ENCODE measurements at places on chromosomes 6 and 20.

- DNase-seq = no peak
Measured at GRCh38 chr6:89731924-89732567, 87.5 kb downstream of the MDN1 start.

DNA sequence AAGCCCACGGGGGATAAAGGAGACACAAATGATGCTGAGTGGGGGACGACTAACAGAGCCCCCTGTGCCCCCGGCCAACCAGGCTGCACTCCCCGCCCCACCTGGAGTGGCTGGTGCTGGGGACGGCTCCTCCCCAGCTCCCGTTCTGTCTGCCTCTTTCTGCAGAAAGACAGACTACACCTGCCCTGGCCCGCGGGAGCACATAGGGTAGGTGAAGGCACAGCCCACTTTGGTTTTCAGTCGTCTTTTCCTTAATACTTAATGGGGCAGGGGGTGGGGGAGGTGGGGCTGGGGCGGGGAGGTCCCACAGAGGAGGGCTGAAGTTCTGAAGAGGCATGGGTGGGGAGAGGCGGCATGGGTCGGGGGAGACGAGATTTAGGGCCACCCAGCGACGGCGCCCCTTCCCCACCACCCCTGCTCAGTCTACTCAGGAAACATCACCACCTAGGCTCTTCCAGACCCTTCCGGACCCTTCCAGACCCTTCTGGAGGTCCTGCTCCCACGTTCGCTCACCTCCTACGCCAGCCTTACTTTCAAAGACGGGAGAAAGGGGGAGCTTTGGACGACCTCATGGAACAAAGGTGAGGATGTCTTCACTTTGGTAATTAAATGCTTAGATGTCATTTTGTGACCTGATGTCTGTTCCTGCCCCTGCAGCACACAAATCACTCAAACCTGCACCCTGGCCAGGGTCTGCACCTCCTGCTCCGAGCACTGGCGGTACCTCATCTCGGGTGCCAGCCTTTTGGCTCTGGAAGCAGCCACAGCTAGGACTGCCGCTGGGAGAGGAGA lies 21.2 kb upstream of the FRMD1 start:
- no peak for DNase-seq

- DNase-seq = no peak
Measured at GRCh38 chr6:40901322-40902055, 137.5 kb downstream of the UNC5CL start.

DNA sequence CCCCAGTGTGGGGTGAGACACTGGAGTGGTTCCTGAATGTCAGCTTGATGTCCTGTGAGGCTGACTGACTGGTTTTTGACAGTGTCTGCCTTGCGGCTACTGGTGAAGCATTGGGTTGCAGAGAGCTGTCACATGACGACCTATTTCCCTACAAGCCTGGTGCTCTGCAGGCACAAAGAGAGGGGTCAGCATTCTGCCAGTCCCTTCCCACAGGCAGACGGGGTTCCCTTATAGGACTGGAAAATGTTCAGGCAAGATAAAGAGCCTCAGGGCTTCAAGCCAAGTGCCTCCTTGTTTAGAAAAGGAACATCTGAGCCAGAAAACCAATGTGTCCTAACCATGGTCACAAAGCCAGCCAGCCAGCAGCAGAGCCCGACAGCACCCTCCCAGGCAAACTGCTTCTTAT lies 11.0 kb downstream of the LY86 start:
- no peak for DNase-seq

GRCh38 chr6:36758516-36759147 lies 61.0 kb downstream of the RAB44 start:
- DNase-seq = no peak

GRCh38 chr20:43460830-43461200 lies 3.1 kb downstream of the SRSF6 start:
- no peak for DNase-seq

DNA sequence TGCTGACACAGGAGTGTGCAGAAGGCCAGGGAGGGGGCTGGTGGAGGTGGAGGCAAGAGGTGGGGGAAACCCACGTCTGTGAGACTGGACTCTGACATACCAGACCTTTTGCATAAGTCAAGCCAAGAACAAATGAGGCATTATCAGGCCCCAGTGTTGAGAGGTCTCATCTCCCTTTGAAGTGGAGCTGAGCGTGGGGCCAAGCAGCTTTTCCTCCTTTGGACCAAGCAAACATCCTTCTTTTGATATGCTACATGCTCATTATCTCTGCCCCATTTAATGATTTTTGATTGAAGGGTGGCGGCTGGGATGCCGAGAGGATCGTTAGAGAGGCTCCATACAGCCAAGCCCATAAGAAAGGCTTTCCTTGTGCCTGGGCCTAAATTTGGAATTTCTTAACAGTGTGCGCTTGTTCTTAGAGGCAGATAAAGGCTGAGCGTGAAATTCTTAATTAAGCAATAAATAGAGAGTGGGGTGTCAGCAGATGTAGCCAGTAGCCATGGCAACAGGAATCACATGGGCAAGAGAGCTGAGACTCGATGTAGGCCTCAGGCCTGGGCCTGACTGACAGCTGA lies 244.5 kb downstream of the PKHD1 start:
- no peak for DNase-seq

DNA sequence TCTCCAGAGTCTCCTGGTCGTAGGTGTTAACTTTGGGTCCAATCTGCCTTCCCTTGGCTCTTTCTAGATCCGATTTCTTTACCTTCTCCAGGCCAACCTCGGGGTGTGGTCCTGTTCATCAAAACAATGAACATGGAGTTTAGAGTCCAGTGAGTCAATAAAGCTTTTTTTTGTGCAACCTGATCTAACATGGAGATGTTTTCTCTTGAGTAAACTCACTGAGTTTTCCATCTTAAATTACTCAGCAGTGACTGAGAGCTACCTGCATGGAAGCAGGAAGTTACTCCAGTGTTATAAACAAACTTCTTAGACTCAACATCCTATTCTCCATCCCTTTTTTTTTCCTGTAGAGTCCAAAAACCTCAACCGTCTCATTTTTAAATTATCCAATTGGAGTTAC lies 14.9 kb upstream of the SLC22A1 start:
- no peak for DNase-seq

GRCh38 chr6:99689916-99690685 lies 83.5 kb downstream of the PRDM13 start:
- no peak for DNase-seq

DNA sequence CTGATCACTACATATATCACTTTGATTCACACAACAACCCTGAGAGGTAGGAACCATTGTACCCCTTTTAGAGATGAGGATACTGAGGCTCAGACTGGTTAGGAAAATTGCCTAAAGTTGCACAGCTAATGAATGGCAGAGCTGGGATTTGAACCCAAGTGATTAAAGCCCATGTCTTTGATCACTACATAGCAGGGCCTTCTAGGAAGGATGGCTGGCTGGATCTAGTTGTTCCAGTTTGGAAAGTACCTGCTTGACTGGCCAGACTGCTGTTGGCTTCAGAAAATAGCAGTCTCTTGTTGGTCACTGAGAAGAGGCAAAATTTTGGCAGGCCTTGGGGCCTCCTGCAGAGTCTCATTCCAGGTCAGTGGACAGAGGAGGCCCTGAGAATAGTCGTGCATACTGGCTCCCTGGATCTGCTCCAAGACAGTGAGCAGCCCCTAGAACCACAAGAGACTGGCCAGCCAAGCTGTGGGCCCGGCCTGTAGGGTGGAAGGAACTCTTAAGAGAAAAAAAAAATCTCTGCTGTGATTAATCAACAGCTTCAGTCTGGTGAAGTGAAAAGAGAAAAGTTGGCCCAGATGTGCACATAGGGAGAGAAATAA lies 17.5 kb downstream of the PPARD start:
- DNase-seq = peak; percentile 3

DNA sequence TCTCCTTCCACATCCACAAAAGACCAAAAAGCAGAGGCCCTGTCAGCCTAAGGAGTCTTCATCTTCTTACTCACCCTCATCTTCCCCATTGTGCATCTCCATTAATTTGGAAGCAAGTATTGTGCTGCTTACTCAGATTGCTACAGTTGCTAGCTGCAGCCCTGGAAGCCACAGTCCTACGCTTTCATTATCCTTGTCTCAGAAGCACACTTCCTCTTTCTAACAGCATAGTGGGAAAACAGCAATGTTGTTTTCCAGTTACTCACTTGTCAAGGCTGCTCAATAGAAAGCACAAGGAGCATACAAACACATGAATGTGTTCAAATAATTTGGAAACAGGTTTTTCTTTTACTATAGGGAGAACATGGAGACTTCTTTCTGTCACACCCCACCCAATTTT lies 76.6 kb upstream of the RBM24 start:
- DNase-seq = peak; percentile 87

DNA sequence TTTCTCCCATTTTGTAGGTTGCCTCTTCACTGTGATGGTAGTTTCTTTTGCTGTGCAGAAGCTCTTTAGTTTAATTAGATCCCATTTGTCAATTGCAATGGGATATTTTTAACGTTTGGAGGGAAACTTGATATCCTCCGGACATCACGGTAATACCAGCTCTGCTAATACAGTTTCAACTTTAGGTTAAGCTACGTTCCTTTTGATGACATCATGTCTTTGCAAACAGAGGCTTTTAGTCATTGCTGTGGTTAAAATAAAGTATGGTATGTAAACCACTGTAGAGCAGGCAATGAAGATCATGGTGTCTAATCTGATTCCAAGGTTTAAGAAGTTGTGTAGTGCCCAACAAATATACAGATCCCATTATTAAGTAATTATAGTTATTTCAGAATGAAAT lies 168.0 kb upstream of the CHD6 start:
- DNase-seq = no peak

- peak; percentile 22 for DNase-seq
Measured at GRCh38 chr6:127460465-127460864, 1.3 kb upstream of the KIAA0408 start.

DNA sequence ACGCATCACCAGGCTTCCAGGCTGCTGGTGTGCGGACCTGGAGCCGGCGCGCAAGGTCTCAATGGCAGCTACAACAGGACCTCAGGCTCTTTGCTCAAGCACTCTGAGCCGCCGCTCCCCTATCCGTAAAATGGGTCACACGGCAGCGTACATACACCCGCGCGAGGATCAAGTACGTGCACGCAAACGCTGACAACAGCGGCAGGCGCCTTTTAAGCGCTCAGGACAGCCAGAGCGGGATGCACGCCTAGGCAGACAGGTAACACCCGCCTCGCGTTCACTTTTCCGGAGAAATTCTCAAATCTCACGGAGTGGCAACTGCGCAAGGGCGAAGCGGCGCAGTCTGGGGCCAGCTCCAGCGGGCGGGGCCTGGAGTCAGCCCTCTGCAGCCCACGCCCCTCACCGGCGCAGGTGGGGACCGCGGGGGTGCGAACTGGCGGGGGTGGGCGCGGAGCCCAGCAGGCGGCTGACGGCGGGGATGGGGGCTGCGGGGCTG lies 535 bp downstream of the EXOC2 start:
- DNase-seq = peak; percentile 26

- DNase-seq = peak; percentile 45
Measured at GRCh38 chr6:140671926-140672325, 1297.5 kb upstream of the CITED2 start.

DNA sequence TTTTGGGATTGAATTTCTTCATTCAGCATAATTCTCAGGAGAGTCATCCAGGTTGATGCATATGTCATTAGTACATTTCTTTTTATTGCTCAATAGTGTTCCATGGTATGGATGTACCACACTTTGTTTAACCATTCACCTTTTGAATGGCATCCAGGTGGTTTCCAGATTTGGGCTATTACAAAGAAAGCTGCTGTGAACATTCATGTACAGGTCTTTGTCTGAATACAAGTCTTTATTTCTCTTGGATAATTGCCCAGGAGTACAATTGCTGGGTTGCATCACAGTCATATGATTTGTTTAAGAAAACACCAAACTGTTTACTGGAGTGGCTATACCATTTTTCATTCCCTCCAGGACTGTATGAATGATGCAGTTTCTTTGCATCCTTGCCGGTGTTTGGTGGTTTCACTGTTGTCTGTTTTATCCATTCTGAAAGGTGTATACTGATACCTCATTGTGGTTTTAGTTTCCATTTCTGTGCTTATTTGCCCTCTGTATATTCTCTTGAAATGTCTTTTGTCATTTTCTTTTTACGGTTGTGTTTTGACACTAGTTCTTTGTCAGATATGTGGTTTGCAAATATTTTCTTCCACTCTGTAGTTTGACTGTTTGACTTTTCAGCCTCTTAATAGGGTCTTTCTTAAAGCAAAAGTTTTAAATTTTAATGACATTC lies 8.8 kb downstream of the CDKAL1 start:
- DNase-seq = peak; percentile 4

DNA sequence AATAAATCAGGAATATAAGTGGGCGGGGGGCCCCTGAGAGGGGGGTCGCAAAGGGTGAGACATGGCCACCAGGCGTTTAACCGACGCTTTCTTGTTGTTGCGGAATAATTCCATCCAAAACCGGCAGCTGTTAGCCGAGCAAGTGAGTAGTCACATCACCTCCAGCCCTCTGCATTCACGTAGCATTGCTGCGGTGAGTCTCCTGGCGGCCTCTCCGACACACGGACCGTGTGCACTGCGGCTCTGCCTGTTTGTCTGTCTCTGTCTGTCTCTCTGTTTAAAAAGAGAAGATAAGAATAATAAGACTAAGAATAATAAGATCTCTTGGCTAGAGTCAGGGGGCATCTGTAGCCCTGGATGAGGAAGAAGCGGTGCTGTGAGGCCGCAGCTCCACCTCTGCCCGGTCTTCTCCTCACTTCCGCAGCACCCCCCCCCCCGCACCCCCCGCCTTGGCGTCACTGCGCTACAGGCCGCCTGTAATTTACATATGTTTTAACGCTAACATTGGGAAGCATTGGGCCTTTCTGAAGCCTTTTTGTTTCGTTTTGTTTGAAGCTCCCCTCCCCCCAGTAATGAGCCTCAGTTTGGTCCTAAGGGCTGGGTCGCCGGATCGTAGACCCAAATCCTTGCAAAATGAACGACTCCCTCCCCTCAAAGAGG lies 993 bp downstream of the STX16 start:
- DNase-seq = peak; percentile 71

GRCh38 chr6:108874470-108875160 lies 26.4 kb downstream of the ARMC2 start:
- peak; percentile 97 for DNase-seq

DNA sequence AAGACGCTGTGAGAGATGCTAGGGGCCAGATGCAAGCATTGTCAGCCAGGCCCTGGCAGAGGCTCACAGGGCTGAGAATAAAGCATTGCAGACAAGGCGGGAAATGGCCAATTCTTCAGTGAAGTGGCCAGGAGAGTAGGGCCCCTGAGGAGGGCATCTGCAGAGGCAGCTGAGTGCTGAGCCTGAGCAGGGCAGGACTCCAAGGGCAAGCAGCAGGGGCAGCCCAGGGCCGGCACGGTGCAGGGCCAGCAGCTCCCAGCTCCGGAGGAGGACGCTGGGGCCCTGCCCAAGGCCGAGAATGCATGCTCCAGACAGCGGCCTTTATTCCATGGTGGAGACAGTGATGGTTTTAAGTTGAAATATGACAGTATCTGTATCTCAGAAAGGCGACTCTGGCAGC lies 305.5 kb downstream of the FOXC1 start:
- DNase-seq = no peak

GRCh38 chr20:5797843-5798462 lies 47.8 kb downstream of the SHLD1 start:
- peak; percentile 95 for DNase-seq

- no peak for DNase-seq
Measured at GRCh38 chr6:101395345-101395744, 1.8 kb downstream of the GRIK2 start.

Measured in MV-4-11 (cell line).